ENCODE measurements at places on chromosomes 16 and 17.

DNA sequence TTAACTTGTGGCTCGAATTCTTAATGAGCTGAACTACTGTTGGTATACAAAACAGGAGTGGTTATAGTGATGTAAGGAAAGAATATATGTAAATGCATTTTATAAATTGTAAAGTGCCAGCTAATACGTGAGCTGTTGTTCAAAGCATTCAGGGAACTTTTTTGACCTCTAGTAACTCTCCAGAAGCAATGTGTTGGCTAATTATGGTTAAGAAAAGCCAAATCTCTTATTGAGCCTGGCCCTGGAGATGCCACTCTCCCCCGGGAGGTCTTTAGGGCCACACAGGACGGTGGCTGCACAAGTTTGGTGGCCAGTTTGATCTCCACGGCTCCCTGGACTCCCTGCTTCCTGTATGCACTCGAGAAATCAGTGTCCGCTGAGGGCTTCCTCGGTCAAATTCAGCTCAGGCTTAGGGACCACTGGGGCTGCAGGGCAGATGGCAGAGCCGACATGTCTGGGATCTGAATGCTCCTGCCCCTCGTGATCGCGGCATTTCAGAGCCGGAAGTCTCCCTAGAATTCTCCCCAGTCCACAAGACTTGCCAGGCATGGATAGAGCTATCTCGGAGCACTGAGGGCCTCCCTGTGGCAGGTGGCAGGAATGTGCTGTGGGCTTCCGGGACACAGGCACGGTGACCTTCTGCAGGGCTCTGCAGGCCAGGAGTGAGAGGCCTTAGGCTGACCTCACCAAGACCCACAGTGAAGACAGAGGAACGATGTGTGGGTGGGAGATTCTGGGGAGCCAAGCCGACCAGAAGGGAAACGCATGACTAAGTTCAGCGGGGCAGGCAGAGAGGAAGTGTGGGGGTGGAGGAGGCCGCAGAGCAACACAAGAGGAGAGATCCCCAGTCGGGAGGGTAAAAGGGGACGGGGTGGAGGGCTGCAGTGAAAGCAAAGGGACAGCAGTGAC lies 18.6 kb upstream of the PITPNM3 start:
- peak; percentile 64 for DNase-seq

DNA sequence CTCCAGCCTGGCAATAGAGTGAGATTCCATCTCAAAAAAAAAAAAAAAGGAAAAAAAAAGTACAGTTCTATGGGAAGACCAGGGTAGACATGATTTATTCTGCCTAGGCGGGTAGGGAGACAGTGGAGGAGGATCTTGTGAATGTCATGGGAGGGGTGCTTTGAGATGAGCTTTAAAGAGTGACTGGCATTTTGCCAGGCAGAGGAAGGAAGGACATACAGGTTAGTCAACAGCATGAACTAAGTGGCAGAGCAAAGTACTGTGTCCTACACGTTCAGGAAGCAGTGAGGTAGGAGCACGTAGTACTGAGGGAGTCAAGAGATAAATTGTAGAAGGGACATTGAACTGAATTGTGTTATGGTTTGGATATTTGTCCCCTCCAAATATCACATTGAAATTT lies 451.5 kb downstream of the TOX3 start:
- no peak for DNase-seq

DNA sequence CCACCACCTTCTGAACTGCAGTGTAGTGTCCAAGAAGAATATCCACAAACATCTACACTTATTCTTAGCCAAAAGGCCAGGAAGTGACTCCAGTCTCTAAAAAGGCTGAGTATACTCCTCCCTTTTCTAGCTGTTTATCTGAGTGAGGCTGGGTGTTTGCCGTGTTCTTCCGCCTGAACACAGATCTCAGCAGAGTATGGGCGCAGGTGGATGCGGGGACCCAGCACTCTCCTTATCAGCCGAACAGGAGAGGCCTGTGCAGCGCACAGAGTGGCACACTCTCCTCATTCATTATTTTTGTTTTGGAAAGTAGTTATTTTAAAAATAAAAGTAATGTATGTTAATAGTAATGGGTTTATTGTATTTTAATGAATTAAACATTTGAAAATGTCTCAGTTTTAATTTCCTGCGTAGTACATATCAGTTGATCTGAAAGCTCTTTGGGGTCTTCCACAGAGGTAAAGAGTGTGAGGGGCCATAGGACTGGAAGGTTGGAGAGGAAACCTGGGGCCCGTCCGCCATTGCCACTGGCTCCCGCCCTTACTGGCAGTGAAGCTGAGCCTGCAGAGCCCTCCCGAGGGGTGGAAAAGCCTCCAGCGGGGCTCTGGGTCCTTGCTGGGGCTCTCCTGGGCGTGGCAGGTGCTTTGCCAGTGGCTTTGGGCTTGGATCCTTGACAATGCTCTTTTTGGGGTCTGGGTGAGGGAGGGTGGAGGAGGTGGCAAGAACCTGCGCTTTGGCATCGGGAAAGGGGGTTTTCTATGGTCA lies 53.8 kb downstream of the PDPK1 start:
- DNase-seq = no peak

- DNase-seq = no peak
Observed at GRCh38 chr17:53628011-53628410, 194.7 kb upstream of the KIF2B start.

GRCh38 chr16:25141648-25142047 lies 30.1 kb downstream of the LCMT1 start:
- DNase-seq = no peak

DNA sequence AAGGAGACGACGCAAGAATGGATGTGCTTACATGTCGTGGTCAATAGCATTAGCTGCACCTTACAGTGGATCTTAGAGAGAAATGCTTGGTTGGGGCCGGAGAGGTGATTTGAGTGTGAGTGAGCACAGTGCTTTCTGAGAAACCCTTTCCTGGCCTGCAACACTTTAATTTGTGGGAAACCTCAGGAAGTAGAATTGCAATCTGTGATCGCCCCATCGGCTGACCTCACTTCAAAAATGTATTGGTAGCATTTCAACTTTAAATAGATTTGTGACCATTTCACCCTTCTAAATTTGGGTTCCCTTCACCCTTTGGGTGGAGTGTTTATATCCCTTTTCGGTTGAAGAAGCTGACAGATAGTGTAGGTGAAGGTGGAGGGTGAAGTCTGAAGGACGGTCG lies 13.2 kb downstream of the PRKCB start:
- no peak for DNase-seq

DNA sequence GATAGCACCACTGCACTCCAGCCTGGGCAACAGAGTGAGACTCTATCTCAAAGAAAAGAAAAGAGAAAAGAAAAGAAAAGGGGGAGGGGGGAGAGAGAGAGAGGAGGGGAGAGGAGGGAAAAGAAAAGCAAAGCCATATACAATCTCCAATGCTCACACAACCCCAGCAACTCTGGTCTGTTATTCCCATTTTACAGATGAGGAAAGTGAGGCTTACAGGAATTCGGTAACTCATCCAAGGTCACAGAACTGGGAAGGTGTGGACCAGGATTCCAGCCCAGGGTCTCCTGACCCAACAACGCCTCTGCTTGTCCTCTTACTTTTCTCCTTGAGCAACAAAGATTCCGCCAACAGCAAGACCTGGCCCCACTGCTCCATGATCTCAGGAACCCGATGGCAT lies 13.0 kb downstream of the PLA2G10 start:
- DNase-seq = no peak

DNA sequence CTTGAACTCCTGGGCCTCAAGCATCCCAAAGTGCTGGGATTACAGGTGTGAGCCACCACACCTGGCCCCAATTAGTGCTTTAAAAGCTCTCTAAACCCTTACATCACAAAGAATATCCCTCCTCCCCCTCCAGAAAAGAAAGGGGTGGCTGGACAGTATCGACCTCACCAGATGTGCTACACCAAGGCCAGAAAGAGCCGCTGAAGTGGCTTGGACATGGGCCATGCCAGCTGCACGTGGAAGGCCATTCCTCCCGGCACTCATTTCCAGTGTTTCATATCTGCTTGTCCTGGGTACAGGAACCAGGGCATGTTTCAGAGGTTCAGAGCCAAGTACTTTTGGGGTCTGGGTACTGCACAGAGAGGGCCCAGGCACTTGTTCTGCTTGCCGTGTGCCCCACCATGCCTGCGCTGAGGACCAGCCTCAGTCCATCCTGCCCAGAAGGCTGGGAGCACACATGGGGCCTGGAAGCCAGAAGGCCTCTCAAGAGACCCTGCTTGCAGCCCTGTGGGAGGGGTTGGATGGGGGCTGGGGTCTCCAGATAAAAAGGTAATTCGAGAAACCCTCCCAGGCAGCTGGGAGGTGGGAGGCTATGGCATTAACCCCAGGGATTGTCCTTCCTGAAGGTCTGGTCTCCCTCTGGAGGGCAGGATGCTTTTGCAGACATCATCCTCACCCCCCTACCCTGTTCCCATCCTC lies 3.5 kb upstream of the SRRM2 start:
- no peak for DNase-seq

DNA sequence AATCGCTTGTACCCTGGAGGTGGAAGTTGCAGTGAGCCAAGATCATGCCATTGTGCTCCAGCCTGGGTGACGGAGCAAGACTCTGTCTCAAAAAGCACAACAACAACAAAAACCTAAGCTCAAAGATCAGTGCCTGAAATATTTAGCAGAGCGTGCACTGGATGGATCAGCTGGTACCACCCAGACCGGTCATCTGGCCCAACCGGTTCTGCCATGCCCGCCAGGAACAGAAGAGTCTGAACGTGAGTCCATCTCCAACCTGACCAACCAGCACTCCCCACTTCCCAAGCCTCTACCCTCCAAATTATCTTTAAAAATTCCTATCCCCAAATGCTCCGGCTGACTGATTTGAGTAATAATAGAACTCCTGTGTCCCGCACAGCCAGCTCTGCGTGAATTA lies 1.5 kb upstream of the UQCC4 start:
- no peak for DNase-seq

DNA sequence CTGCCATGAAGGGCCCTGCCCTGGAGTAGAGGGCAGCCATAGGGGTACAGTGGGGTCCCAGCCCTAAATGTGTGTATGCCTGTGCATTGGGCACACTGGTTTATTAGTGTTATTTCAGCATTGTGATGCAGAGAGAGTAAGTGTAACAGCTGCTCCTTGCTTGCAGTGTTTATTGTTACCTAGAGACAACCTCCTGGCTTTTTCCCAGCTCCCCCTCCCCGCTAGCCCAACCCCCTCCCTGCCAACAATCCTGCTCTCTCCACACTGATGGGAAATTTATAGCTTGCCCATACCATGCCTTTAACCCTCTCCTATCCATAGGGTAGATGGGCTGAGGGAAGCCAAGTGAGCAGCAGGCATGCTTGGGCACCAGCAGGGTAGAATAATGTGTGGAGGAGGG lies 51.3 kb downstream of the NEUROD2 start:
- no peak for DNase-seq

DNA sequence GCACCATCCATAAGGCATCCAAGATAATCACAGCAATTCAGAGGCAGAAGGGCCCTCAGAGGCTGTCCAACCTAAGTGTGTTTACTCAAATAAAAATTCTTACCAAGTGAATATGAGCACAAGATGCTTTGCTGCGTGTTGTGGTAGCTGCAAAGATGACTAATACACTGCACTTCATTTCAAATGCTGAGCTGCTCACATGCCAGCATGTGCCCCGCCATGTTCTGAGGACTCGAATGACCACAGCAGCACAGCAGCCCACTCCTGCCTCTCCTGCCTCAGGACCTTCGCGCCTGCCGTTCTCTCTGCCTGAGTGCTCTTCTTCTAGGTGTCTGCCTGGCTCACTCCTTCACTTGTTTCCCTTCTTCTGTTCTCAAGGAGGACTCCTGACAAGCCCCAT lies 19.0 kb downstream of the PIK3R5 start:
- DNase-seq = no peak

DNA sequence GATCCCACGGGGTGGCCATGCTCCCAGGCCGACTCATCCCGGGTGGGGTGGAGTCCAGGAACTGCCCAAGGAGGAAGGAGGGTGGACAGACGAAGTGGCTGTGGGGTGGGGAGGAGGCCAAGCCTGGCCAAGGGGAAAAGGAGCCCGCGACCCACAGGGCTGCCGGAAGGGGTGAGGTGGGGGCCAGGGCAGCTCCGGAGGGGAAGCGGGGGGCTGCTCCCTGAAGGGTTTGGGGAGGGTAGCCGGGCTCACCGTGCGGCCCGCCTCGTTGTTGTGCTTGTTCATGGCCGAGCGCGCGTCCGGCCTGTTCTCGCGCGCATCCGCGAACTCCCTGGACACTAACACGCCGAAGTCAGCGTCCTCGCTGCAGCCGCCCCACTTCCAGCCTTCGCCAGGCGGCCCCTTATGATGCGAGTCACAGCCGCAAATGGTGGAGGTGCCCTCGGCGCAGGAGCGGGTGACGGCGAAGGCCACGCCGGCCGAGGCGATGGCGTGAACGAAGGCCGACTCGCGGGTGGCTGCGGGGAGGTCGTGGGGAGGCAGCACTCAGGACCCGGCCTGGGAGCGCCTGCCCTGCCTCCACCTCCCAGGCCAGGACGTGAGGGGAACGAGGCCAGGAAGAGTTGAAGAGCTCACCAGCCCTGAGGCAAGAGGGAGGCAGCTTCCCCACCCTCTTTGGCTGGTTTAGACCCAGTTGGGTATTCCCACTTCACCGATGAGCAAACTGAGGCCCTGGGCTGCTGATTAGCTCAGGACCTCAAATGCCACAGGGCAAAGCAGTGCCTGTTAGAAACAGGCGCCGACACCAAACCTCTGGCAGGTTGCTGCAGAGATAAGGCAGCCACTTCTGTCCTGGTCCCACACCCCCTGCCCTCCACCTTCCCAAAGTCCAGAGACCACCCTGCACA lies 48.7 kb downstream of the WNT3 start:
- peak; percentile 69 for DNase-seq

DNA sequence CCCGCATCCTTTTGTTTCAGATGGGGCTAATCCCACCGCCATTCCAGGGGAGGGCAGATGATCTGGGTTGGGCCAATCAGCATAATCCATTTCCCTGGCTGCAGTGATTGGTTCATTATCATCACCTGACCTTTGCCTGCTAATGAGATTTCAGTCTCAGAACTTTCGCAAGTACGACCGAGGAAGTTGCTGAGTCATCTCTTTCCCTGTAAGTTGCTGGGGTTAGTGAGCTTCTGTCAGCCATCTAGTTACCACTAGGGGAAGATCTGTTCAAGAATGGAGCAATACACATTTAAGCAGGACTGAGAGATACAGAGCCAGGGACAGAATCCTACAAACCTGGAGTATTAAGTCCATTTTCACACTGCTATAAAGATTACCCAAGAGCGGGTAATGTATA lies 65.3 kb upstream of the NUDT7 start:
- peak; percentile 32 for DNase-seq

GRCh38 chr16:73457851-73458250 lies 409.9 kb upstream of the ZFHX3 start:
- no peak for DNase-seq

- DNase-seq = no peak
Observed at GRCh38 chr17:63317166-63317840, 128.8 kb downstream of the CYB561 start.

- DNase-seq = peak; percentile 93
Observed at GRCh38 chr17:28173031-28173561, 130.6 kb downstream of the NLK start.

GRCh38 chr17:6695565-6695964 lies 17.6 kb downstream of the SLC13A5 start:
- no peak for DNase-seq

- DNase-seq = no peak
Observed at GRCh38 chr17:9279893-9280292, 258.6 kb downstream of the NTN1 start.

All from hematopoietic multipotent progenitor cell treated with erythropoietin and hydrocortisone succinate and interleukin-3 and kit ligand, for 6 days (in vitro differentiated cells).